Effector CD4-positive, alpha-beta T cell (primary cell): ENCODE measurements at places on chromosomes 12 and 14.
A peak's percentile ranks its signal among the peaks of the same experiment; 100 is the strongest.

DNA sequence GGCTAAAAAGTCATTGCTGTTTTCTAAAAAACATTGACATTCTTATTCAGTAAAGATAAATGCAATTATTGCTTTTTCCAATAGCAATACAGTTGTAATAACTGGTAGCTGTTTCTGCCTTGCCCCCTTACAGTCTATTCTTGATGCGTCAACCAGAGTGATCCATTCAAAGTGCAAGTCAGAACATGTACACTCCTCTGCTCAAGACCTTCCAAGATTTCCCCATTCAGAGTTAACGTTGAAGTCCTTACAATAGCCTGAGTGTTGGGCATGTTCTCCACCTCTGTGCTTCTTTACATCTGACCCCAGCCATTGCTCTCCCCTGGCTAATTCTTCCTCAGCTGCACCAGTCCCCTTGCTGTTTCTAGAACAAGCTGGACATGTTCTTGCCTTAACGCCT lies 24.3 kb downstream of the VRK1 start:
- no peak for DNase-seq

DNA sequence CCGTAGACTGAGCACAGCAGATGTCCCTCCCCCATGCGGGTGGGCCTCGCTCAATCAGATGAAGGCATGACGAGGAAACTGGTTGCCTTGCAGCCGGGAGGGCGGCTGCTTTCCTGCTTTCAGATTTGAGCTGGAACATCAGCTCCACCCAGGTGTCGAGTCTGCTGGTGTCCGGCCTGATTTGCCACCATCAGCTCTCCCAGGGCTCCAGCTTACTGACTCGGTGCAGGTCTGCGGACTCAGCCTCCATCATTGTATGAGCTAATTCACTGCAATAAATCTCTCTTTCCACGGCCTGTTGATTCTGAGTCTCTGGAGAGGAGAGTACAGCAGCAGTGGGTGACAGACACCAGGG lies 156.2 kb downstream of the KIF26A start:
- no peak for DNase-seq

DNA sequence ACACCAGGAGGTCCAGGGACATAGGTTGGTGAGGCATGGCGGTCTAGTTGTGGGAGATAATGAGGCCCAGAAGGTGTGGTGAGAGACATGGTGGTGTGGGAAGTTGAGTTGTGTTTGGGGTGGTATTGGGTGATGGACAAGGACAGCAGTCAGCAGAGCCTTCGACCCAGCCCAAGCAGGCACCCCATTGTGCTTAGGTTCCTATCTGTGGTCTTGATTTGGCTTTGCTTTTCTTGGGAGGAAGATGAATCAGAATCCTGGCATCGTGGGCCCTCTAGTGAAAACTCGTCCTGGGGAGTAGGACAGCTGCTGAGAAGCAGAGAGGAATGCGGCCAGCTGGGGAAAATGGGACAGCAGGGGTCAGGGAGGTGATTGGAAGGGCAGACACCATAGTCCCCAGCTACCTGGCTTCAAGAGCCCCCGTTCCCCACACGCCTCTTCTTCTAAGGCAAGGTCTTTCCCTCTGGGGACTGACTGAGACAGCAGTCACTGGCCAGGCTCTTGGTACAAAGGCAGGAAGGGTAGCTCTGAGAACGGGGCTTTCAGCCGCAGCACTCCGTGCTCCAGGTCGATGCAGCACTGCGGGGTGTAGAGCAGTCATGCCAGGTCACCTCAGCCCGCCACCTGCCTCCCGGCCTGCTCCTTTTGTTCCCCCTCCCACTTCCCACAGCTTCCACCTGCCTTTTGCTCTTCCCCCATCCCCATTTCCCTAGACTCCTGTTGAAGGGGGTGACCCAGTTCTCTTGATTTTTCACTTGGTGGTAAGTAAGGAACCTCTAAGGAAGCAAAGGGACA lies 7.9 kb downstream of the NRIP2 start:
- no peak for DNase-seq

- no peak for DNase-seq
These were observed 14.8 kb upstream of the GABARAPL1 start for GRCh38 chr12:10197879-10198278.

DNA sequence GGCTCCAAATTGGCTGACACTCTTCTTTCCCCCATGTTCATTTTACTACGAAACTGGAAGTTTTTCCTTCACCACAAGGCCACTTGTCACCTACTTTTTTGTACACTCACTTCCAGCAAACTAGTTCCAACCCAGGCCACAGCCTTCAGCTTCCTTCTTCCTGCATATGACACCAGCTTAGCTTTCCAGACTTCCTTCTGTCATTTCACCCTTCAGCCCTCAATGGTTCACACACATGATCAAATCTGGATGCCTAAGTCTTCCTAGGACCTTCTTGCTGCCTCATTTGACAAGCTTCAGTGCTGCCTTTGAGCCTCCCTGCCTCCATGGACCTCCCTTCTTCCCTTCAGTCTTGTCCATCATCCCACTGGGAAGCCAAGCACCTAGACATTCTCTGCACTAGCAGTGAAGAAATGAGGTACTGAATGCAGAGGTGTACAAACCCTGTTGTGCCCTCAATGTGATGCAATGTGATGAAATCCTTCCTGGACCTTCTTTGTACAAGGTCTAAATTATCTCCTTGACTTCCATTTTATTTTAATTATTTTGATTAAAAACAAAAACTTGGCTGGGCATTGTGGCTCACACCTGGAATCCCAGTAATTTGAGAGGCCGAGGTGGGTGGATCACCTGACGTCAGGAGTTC lies 4.3 kb upstream of the REC8 start:
- DNase-seq, result no peak

DNA sequence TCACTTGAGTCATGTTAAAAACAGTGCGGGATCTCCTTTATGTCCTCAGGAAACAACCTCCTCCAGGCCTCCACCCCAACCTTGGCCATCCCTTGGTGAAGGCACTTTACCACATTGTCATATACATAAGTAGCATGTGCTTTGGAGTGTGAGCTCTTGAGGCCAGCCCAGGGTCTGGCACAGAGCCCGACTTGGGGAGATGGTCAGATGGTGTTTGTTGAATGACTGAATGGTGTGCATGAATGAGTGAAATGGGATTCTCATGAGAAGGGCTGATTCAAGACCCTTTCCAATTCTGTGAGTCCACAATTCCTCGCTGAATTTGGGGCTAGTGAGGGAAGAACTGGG lies 52.9 kb upstream of the DLK1 start:
- no peak for DNase-seq

DNA sequence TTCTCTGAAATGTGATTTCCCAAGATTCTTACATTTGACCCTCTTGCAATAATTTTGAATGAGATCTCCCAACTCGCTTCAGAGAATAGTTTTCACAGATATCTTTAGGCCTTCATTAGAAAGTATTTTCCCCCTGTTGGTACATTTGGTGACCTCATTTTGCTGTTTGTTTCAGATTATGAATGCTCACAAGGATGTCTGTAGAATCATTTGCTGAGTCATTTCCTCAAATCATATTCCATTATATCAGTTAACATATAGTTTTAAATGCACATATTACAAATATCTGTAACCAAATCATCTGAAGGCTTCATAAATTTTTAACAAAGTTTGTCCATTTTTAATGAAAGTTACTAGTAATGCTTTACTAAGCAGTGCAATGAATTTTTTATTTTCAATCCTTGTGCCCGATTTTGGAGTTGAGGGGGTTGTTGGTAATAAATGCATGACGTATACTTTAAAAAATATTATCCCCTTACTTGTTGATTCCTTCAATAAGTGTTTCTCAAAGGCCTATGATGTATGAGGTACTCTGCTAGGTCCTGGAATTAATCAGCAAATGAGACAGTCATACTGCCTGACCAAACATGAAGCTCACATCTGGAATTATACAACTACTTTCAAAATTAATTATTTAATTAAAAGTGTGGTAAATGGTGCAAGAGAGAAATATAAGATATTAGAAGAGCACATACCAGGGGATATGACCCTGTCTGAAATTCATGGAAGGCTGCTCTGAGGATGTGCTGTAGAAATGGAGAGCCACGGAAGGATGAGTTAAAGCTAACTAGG lies 126.9 kb upstream of the RAP1B start:
- no peak for DNase-seq

- DNase-seq, result peak; percentile 28
These were observed 3.3 kb downstream of the CD4 start for GRCh38 chr12:6792522-6793201.
